Gastroesophageal sphincter (tissue), 4 donors: ENCODE measurements at places on chromosomes 4 and X. TPM values are rescaled to one million over a fixed set of nuclear protein-coding genes. Genes with fewer than 3 reads are reported as not detected.

LRP2BP gene
- total RNA-seq = 0.81 TPM

AMBN gene
- not detected for total RNA-seq

CACNA1F gene
- not detected for total RNA-seq

MORC4 gene
- 10.7 TPM for total RNA-seq

CA5B gene
- 10.2 TPM for total RNA-seq

DNA sequence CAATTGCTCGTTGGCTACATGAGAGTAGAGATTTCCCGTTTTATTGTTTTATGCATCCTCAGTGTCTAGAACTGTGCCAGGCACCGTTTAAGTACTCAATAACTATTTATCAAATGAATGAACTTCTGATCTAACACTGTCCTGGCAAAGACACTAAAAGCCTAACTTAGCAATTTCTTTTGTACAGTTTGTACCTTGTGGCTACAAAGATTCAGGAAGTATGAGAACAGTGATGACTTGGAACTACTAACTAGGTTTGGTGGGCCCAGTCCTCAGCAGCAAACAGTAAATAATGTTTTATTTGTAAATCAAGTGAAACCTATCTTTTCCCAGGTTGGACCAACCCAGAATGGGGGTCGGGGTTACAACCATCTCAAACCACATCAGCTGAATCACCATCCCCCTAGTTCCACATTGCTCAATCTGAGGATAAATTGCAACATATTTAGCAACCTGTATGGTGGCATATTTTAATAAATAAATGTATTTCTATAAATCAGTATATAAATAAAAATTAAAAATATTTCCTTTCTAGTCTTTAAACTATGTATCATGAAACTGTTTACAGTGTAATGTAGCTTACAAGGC, 12.3 kb upstream of the SCRG1 start:
- peak; percentile 48 for ATAC-seq

GRCh38 chr4:26300314-26301307, 20.2 kb upstream of the RBPJ start:
- peak; percentile 69 for ATAC-seq

DNA sequence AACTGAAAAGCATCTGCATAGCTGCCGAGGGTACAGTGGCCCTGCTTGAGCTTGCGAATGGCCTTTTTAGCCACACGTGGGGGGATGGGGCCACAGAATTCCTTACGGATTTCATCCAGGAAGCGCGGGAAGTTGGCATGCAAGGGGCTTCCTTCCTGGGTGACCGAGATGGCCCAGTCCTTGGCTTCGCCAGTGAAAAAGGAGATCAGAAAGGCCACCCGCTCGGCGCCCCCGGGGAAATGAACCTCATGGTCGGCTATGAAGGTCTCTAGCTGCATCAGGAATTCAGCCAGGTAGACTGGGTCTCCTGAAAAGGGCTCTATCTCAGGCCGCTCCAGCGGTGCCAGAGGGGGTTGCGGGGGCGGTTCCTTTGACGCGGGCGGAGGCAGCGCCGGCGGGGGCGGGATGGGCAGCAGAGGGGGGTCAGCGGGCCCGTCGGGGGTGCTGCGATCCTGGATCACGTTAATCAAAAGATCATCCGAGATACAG, 909 bp downstream of the RTL5 start:
- no peak for ATAC-seq

DNA sequence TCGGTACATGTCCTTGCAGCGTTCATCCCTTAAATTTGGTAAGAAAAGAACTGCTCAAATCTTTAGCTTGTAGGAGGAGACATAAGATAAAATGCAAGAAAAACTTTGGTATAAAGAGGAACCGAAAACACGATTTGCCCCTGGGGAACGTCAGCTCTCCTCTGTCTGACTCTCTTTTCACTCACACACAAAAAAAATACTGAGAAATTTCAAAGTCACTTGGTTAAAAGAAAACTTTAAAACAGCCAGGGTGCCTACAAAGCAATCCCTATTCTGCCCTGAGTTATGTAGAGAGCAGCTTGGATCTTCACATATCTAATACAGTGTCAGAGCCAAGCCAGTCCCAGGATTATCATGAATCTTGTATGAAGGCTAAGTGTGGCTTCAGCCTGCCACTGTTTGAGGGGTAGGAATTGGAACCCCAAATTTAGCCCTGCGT, 248.5 kb upstream of the CXXC4 start:
- no peak for ATAC-seq

DNA sequence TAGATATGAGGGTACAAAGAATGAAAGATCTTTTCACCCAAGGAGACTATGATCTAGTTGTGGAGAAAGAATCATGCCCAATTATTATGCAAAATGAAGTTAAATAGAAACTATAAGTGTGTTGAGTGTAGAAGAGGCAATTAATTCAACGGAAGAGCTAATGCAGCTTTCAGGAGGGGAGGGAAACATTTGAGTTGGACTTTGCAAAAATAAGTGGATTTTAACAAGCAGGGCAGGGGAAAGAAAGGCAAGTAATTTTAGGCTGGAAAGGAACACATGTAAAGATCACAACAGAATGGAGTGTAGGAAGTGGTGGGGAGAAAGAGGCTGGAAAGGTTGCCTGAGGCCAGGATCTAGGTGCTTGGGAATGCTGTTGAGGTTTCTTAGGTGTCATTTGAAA, 44.1 kb downstream of the KLHL15 start:
- ATAC-seq = no peak

DNA sequence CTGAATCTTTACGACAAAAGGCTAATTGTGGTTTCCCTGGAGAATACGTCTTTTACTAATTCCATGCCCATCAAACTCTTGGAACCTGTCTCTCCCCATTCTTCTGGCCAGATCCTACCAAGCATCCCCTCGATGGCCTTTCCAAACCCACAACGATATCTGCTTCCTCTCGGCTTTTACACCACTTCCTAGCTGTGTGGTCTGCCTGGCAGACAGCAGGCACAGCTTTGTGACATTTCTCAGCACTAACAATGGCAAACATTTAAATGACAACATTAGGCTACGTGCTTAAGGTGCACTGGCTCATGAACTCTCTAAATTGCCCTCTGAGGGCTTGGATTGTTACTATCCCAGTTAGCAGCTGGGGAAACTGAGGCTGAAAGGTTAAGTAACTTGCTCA, 141.0 kb downstream of the NSUN7 start:
- no peak for ATAC-seq

- no peak for ATAC-seq
These were observed 89.0 kb downstream of the EFNB1 start for GRCh38 chrX:68917799-68918198.
